ENCODE measurements at places on chromosomes 3 and 15.

- no peak for DNase-seq
These were observed 56.3 kb downstream of the CCR4 start for GRCh38 chr3:33007776-33008175.

DNA sequence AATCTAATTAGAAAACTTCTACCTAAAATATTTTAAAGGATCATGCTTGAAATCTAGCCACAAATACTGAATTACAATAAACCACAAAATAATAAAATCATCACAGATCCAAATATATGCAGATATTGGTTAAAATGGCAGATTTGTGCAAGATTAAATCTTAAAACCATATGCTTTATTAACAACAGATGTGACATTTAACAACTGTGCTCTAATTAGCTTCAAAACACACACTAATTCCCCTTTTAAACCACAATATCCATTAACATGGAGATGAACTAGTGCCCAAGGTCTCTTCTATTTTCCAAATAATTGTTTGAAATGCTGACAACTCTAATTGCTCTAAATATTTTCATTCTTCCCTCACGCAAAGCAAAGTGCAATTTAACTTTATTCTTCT lies 1530.3 kb downstream of the SI start:
- DNase-seq = no peak

GRCh38 chr3:189084620-189085019 lies 87.2 kb upstream of the TPRG1 start:
- DNase-seq = no peak

GRCh38 chr15:35880896-35881295 lies 334.9 kb upstream of the DPH6 start:
- DNase-seq = no peak

- DNase-seq = no peak
These were observed 259.5 kb upstream of the GRM7 start for GRCh38 chr3:6601374-6601773.

DNA sequence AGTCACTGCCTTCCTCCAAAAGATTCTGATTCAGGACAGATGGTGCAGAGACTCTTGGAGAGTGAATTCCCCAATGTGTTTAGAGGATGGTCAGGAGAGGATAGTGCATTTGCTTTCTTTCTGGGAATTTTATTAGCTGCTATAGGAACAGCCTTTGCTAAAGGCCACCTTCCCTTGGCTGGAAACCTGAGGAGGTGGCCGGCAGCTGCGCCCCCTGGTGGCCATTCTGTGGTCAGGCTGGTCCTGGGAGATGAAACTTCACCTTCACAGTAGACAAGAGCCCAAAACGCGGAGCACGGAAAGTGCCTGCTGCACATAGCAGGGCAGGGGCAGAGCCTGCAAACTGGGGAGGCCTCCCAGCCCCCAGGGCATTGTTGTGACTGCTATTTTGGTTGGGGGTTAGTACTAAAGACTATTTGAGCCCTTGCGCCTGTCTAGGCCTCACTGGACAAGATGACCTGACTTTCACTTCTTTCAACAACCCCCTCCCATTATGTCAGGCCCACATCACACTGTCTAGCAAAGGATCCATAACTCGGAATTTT lies 34.3 kb downstream of the SEC22C start:
- DNase-seq = no peak

All from GM12892 (cell line).